ENCODE measurements at places on chromosomes 3 and 15.

GRCh38 chr3:126295407-126295939 is 61.7 kb downstream of the KLF15 start:
- no peak for DNase-seq

GRCh38 chr15:57373251-57373881 is 2.9 kb upstream of the CGNL1 start:
- no peak for DNase-seq

- DNase-seq = no peak
Observed at GRCh38 chr15:55627730-55628368, 39.7 kb upstream of the PYGO1 start.

DNA sequence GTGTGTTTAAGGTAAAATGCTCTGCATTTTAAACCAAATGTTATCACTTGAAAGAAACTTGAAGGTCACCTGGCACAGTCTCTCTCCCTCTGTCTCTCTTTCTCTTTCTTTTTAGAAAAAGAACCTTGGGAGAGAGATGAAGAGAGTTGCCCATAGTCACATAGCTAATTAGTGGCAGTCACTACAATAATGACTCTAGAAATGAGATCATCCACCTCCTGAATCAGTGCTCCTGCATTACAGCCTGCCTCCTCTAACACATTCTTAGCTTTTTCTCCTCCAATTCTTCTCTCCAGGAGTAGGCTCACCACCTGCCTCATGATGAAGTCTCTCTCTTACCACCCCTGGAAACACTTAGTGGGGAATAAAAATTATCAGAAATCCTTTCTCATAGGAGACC is 2.5 kb downstream of the MYH15 start:
- DNase-seq = no peak

DNA sequence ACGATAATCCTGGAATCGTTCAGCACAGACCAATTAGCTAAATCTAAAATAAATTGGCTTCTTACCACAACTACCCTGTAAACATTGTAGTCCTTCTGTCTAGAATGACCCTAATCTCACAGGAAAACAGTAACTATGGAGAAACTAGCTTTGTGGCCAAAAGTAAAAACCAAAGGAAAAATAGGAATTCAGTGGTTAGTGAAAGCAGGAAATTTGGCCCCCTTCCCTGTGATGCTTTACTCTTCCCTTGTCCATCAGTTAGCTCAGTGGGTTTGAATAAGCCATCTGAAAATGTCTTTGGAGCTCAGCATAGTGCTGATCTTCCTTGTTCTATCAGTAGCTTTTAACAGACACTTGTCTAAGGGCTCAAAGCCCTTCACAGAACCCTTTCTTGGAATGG is 1.6 kb downstream of the NMD3 start:
- no peak for DNase-seq
